ENCODE measurements at places on chromosomes 3 and 15.

GRCh38 chr3:52039846-52040245, 16.5 kb downstream of the DUSP7 start:
- no peak for DNase-seq

- no peak for DNase-seq
These were observed 238.0 kb upstream of the EOMES start for GRCh38 chr3:27960133-27960532.

GRCh38 chr3:49724586-49724985, 835 bp upstream of the GMPPB start:
- no peak for DNase-seq

GRCh38 chr3:94529816-94530215, 467.0 kb downstream of the NSUN3 start:
- DNase-seq: no peak

GRCh38 chr3:131843174-131843573, 191.6 kb downstream of the CPNE4 start:
- DNase-seq: no peak

- no peak for DNase-seq
These were observed 77.6 kb downstream of the TCF12 start for GRCh38 chr15:56996093-56996492.

DNA sequence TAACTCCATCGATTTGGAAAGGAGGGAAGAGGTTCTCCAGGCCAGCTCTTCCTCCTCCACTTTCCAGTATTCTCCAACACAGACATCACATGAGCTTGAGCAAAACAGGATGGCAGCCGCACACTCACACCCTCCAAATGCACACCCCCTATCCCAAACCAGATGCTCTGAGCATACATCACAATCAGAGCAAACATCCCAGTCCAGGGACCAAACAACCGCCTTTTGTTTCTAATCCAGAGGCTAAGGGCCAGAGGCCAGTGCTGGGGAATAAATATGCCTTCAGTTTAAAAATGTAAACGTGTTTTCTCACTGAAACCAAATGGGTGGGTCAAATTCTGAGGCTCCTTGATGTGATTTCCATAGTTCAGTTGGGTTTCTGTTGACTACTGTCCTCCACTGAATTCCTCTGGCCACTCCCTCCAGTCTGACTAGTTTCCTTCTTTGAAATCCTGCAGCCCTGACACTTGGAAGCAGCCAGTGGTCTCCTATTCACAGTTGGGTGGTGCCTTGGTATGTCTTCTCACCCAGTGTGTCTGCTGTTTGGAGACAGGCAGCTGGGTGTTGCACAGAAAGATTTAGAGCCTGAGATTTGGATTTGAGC, 19.2 kb upstream of the MFGE8 start:
- DNase-seq: no peak

GRCh38 chr3:14519406-14519805, 20.7 kb downstream of the GRIP2 start:
- DNase-seq: no peak

DNA sequence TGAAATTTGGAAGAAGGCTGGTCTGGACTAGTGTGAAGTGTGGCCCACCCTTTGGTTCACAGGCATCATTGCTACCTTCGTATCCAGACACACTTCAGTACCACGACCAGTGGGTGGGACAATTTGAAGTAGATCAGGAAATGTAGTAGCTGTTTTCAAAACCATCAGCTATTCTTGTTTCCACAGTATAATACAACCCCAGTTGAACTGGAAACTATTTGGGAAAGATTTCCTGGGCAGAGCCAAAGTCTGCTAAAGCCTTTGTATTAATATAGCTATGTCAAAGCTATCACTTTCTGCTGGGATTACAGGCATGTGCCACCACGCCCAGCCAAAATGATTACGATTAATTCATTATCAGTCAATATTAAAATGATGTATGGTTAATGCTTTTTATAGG, 298.8 kb upstream of the RASGRP1 start:
- no peak for DNase-seq

- no peak for DNase-seq
These were observed 302.8 kb upstream of the TBC1D5 start for GRCh38 chr3:18044971-18045880.
